ENCODE measurements at places on chromosomes 16 and 17.

DNA sequence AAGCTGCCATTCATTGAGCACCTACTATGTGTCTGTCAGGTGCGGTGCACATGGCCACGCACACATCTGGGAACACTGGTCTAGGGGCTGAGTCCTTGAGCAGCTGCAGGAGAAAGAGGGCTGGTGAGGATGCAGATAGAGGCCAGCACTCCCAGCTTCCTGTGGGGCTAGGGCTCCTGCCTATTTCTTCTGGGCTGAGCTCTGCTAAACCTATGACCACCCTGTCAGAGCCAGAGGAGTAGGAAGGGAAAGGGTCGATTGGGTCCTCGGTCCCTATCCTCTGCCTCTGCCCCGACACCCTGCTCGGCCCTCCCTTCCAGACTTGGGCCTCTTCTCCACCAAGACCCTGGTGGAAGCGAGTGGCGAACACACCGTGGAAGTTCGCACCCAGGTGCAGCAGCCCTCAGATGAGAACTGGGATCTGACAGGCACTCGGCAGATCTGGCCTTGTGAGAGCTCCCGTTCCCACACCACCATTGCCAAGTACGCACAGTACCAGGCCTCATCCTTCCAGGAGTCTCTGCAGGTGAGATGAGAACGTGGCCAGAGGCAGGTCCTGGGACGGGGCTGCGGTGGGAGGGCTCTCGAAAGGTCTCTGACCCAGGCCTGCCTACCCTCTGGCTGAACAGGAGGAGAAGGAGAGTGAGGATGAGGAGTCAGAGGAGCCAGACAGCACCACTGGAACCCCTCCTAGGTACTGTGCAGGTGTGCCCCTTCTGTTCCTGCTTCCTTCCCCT, 4.0 kb upstream of the TMEM88 start:
- DNase-seq, result no peak

DNA sequence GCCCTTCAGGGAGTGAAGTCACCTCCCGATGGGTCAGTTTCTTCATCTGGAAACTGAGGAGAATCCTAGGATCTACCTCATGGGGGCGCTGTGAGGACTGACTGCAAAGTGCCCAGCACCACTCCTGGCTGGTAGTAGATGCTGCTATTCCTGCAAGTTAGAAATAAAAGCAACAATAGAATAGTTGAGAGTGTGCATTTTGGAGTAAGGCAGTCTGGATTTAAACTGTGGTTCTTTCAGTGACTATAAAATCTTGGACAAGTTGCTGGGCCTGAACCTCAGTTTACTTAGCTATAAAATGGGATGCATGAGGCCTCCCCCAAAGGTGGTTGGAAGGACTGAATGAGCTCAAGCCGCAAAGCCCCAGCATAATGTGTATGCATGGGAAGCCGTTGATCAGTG, 70.6 kb downstream of the CYB5B start:
- peak; percentile 7 for DNase-seq

DNA sequence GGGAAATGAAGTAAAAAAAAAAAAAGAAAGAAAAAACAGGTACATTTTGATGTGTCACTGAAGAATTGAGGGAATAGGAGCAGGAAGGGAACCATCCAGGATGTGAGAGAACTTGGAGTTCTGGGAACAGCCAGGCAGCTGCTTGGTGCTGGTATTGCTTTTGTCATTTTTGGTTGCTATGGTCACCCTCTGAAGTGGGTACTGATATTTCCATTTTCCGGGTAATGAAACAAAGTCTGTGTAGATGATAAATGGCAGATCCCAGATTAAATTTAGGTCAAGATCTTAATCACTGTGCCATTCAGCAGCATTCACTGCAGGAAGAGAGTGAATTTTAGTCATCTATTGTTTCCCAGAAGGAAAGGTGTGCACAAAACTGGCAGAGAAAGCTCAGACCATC, 93.6 kb downstream of the ABCA8 start:
- no peak for DNase-seq

- peak; percentile 67 for DNase-seq
Observed at GRCh38 chr16:15055141-15056053, 477 bp downstream of the NTAN1 start.

GRCh38 chr17:76957678-76958464, 89.7 kb downstream of the MGAT5B start:
- no peak for DNase-seq

GRCh38 chr17:4161967-4162305, 18.9 kb downstream of the CYB5D2 start:
- DNase-seq, result no peak

Measured in effector CD4-positive, alpha-beta T cell (primary cell).